Activated CD8-positive, alpha-beta memory T cell treated with anti-CD3 and anti-CD28 coated beads for 36 hours (primary cell): ENCODE measurements at places on chromosomes 11 and 22. TPM values are rescaled to one million over a fixed set of nuclear protein-coding genes. Genes with fewer than 3 reads are reported as not detected.

ISX gene
- total RNA-seq: not detected

OR6T1 gene
- not detected for total RNA-seq

UBASH3B gene
- 54.7 TPM for total RNA-seq

EMID1 gene
- not detected for total RNA-seq

PRG3 gene
- not detected for total RNA-seq

SLC22A12 gene
- not detected for total RNA-seq

FOLR2 gene
- not detected for total RNA-seq

CRYAB gene
- total RNA-seq: not detected

MMP8 gene
- total RNA-seq: not detected

SEC14L6 gene
- total RNA-seq: not detected

INPP5J gene
- total RNA-seq: not detected

SMIM35 gene
- total RNA-seq: 0.32 TPM

LRRC10B gene
- not detected for total RNA-seq

NLRP6 gene
- 1.8 TPM for total RNA-seq

NRIP3 gene
- total RNA-seq: 1.3 TPM

FOLR3 gene
- not detected for total RNA-seq

CALCB gene
- 1.5 TPM for total RNA-seq

OR52N4 gene
- not detected for total RNA-seq

MMP11 gene
- total RNA-seq: 0.74 TPM

SCGB2A2 gene
- total RNA-seq: not detected

HNRNPUL2 gene
- total RNA-seq: 56.2 TPM

GRAMD4 gene
- 31.4 TPM for total RNA-seq

TRIM64C gene
- not detected for total RNA-seq

OR51I2 gene
- not detected for total RNA-seq

RASL10A gene
- not detected for total RNA-seq

SEC14L2 gene
- 6.0 TPM for total RNA-seq

MYBPC3 gene
- total RNA-seq: not detected

POU2AF3 gene
- not detected for total RNA-seq

NAALADL1 gene
- total RNA-seq: 10.3 TPM

LMNTD2 gene
- 0.75 TPM for total RNA-seq

FXYD6 gene
- 0.10 TPM for total RNA-seq

RNF169 gene
- total RNA-seq: 12.3 TPM

LRP4 gene
- 0.19 TPM for total RNA-seq

C22orf31 gene
- total RNA-seq: not detected

SHISAL1 gene
- total RNA-seq: not detected

OSBPL5 gene
- total RNA-seq: 2.8 TPM

CPSF7 gene
- 112 TPM for total RNA-seq
